ENCODE measurements at places on chromosomes 5 and 9.
A peak's percentile ranks its signal among the peaks of the same experiment; 100 is the strongest.

- no peak for DNase-seq
Measured at GRCh38 chr9:28207657-28208056, 634.4 kb upstream of the C9orf72 start.

GRCh38 chr5:91938441-91938840, 555.3 kb upstream of the ARRDC3 start:
- DNase-seq = no peak

- DNase-seq = no peak
Measured at GRCh38 chr5:67976891-67977601, 238.5 kb upstream of the PIK3R1 start.

- DNase-seq = peak; percentile 23
Measured at GRCh38 chr5:43627028-43627427, 24.0 kb downstream of the NNT start.

- DNase-seq = peak; percentile 50
Measured at GRCh38 chr9:133374612-133375115, 1.2 kb downstream of the SURF4 start.

GRCh38 chr9:124399323-124399967, 15.8 kb downstream of the PSMB7 start:
- DNase-seq = no peak

- DNase-seq = no peak
Measured at GRCh38 chr5:137753691-137754187, 424 bp downstream of the HNRNPA0 start.

- DNase-seq = no peak
Measured at GRCh38 chr9:114088571-114089170, 10.4 kb downstream of the KIF12 start.

GRCh38 chr5:116303340-116303739, 218.5 kb downstream of the COMMD10 start:
- DNase-seq = no peak

DNA sequence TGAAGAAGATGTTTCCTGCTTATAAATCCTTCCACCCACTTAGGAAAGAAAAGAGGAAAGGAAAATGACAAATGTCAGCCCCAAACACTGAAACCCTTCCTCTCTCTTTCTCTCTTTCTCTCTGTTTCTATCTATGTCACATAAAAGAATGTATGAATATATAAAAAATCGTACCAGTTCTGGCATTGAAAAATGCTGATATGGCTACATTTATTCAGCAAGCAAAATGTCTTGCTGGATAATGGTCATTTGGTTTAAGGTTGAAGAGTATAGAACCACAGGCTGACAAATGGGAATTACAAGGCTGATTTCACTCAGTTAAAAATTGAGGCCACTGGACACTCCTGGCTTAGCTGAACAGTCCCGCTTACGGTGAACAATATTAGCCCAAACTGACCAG, 335.9 kb downstream of the PARP8 start:
- DNase-seq = no peak

GRCh38 chr5:72602696-72603685, 95.8 kb upstream of the ZNF366 start:
- no peak for DNase-seq

- DNase-seq = no peak
Measured at GRCh38 chr9:98808875-98809274, 1.4 kb downstream of the GALNT12 start.

GRCh38 chr5:106510321-106510720, 1160.4 kb downstream of the EFNA5 start:
- DNase-seq = no peak

DNA sequence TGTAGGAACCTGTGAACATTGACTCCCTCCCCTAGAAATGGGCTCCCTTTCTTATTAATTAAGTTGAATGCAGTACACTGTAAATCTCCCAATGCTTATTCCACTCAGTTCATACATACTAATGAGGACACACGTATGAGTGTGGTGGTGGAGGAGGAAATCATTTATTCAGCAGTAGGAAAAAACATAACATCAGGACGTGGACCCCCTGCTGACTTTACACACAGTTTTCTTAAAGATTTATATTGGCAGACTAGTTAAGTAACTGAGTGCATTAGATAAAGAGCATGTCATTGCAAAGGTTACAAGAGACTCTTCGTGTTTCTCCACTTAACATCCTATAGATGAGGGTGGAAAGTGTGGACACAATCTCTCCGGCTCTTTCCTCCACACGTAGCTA, 37.8 kb upstream of the SEMA6A start:
- DNase-seq = no peak
